ENCODE measurements at places on chromosomes 13 and 19.
A peak's percentile ranks its signal among the peaks of the same experiment; 100 is the strongest.

DNA sequence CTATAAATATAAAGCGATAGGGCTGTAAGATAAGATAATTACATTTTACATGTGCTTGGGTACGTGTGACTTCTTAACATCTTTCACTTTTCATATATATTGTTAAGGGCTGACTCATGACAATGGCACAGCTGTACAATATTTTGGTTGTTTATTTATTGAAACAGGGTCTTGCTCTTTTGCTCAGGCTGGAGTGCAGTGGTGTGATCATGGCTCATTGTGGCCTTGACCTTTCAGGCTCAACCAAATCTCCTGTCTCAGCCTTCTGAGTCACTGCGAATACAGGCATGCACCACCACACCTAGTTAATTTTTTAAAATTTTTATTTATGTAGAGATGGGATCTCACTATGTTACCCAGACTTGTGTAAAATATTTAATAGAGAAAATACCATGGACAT, 2532.4 kb upstream of the PCDH20 start:
- no peak for DNase-seq

DNA sequence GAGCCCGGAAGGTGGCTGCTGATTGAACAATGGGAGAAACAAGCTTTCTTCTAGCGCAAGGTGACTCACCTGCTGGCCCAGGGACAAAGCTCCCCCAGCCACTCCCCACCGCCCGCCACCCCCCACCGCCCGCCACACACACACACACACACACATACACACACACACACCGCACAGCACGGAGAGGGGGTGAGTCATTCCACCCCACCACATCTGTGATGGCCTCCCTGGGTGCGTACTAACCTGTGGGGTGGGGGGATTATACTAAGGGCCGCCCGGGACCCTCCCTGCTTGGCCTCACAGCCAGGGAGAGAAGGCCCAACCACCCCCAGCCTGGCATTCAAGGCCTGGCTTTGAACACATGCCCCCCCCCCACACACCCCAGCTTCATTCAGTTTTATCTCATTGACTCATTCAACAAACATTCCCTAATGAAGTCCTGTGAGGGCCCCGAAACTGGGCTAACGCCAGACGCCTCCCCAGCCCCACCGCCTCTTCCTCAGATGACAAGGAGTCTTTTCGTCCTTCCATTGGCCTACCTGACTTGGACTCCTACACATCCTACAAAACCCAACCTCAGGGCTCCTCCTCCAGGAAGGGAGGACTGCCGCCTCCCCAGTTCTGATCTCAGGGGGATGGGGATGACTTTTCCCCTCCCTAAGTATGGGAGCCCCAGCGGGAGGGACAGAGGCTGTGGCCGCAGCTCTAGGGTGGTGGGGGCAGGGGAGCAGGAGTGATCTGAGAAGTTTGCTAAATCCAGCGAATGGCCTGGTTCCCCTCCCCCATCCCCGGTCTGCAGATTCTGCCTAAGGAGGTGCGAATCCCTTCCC, 5.8 kb upstream of the ONECUT3 start:
- DNase-seq, result no peak

- peak; percentile 51 for DNase-seq
Observed at GRCh38 chr19:47848823-47849473, 10.1 kb upstream of the TPRX2 start.

GRCh38 chr19:36638862-36639510, 27.7 kb downstream of the ZNF461 start:
- no peak for DNase-seq

DNA sequence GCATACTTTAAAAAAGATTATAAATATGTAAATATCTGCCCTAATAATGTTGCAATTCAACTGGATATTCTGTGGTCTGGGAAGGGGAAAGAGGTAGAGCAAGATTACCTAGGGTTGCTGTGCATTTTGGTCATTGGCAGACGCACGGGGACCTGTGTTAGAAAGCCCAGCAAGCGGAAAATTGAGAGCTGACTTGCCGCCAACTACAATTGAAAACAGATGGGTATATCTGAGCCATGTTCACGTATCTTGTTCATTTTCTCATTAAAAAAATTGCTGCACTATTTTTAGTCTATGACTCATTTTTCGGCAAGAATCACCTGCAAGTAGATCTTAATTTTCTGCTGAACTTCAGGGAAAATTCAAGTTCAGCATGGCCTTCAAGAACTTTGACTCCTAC, 308.5 kb upstream of the TMTC4 start:
- no peak for DNase-seq

DNA sequence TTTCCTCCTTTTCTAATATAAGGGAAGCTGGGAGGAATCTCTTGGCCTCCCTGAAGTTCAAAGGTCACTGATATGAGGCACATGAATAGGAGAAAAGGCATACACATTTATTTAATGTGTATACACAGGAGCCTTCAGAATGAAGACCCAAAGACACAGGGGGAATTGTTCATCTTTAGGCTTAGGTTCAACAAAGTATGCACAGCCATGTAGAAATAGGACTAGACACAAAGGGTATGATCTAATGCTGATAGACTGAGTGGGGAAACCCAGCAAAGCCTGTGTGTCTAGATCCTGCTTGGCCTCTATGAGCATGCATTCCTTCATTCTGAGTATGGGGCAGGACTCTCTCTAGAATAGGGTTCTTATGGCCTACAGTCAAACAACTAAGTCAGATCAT, 177.1 kb upstream of the RFC3 start:
- DNase-seq, result no peak
